ENCODE measurements at places on chromosomes 4 and X. TPM values are rescaled to one million over a fixed set of nuclear protein-coding genes. Genes with fewer than 3 reads are reported as not detected.

Gene MFAP3L
- 31.3 TPM for total RNA-seq

Gene C1QTNF7
- total RNA-seq = not detected

Gene SPATA18
- 6.6 TPM for total RNA-seq

Gene ANKRD50
- 17.3 TPM for total RNA-seq

Gene ALG13
- total RNA-seq = 51.0 TPM

Gene SRPX2
- total RNA-seq = 0.34 TPM

Gene UGT8
- 30.7 TPM for total RNA-seq

Gene IL21
- not detected for total RNA-seq
